ENCODE measurements at places on chromosomes 1 and 21.

- no peak for DNase-seq
Measured at GRCh38 chr21:42396799-42397745, 1.2 kb upstream of the TMPRSS3 start.

- DNase-seq: no peak
Measured at GRCh38 chr21:44299458-44300261, at the start of gene PFKL. Gene PFKL (plus strand): TSS chr21:44300053. CDS start chr21:44300106, 53 bp downstream.

- no peak for DNase-seq
Measured at GRCh38 chr1:52444463-52444862, 40.1 kb downstream of the PRPF38A start.

- no peak for DNase-seq
Measured at GRCh38 chr21:33189237-33189636, 40.5 kb upstream of the IFNAR2 start.

GRCh38 chr1:236020359-236021219 lies 44.3 kb downstream of the NID1 start:
- no peak for DNase-seq

GRCh38 chr21:44657635-44658540 lies at the start of gene KRTAP12-3:
Gene KRTAP12-3 (plus strand): TSS chr21:44657932. CDS start chr21:44657980, 48 bp downstream.
- DNase-seq: no peak

GRCh38 chr21:38490411-38491020 lies 7.8 kb downstream of the ERG start:
- no peak for DNase-seq

DNA sequence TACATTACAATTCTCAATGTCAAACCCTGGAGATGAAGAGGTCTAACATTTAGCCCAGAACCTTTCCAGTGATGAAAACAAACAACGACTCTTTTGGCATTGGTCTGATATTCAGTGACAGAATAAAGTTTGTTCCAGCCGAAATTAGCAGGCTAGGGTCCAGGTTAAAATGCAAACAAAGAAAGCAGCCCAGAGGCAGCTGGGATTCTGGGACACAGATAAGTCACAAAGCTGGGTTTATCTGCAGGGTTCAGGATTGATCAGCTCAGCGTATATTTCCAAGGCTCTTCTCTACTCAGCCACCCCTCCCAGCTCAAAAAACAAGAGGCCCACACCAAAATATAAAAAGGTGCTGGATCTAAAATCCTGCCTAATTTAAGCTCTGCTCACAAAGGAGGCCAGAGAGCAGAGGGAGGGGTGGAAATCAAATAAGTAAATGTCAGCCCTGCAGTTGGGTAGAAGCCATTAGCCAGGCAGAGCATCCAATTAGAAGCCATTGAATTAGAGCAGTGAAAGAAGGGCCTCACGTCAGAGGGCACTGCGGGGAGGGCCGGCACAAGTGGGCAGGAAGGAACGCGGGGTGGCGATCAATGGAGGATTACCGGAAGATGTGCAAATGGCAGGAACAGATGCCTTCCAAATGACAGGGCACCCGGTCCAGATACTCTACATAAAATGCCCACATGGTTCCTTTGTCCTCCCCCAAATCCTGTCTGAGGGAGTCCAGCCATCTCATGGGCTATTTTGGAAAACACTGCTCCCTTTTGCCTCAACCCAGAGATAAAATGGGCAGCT lies 3.2 kb upstream of the KLHDC8A start:
- no peak for DNase-seq

Measured in RCC 7860 (cell line).